Activated CD8-positive, alpha-beta memory T cell treated with anti-CD3 and anti-CD28 coated beads for 1 hour (primary cell): ENCODE measurements at places on chromosomes 5 and 9.

DNA sequence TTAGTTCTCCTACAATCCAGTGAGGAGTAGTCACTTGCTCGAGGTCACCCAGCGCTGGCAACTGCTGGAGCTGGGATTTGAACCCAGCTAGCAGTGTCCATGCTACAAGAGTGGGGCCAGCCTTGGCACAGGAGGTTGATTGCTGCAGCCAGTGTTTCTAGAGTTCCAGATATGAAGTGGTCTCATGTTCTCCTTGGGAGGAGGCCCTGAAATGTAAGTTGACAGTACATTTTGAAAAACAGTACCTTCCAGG is 802 bp downstream of the CCDC107 start:
- DNase-seq, result no peak

GRCh38 chr5:67774267-67774552 is 441.3 kb upstream of the PIK3R1 start:
- DNase-seq, result no peak

DNA sequence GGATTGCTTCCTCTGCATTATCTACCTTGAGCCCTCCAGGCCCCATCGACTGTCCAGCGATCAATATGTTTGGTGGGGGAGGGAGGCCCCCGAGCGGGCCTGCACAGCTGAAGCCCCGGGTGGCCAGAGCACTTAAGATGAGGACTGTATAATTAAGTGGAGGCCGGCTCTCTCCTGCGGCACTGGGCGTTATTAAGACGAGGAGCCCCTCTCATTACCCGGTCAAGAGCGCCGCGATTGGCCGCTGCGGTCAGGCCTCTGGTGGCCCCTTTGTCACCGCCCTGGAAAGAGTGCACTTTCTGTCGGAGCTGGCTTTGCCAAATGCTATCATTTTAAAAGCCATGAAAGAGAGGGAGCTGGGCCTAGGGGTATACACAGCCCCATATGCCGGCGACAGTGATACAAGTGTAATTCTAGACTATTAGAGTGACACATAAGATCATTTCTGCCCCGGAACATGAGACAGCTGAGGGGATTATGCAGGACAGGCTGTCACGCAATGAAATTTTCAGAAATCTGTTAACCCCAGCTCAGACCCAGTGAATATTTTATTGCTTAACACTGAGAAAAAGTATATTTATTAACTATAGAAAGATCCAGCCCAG is 106.3 kb upstream of the IRX1 start:
- no peak for DNase-seq

GRCh38 chr9:7171396-7172153 is 413.8 kb downstream of the KDM4C start:
- no peak for DNase-seq

DNA sequence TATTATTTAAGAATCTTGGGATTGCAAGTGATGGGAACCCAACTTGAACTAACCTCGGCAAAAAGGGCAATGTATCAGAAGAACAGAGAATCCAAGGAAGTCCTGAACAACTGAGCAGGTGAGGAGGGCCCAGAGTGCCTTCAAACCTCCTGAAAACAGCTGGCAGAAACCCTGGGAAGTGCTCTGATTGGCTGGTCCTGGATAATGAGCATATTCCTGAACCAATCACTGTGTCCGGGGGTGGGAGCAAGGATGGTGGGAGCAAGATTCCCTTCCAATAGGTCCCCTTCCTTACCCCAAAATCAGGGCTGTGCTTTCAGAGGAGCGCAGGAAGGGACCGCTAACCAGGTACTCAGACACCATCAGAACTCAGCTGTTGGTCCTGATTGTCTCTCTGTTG is 31.9 kb upstream of the TBC1D2 start:
- DNase-seq, result no peak

- DNase-seq, result no peak
Observed at GRCh38 chr5:1930880-1931603, 48.3 kb upstream of the IRX4 start.

- DNase-seq, result no peak
Observed at GRCh38 chr9:2087500-2088313, 72.6 kb downstream of the SMARCA2 start.

DNA sequence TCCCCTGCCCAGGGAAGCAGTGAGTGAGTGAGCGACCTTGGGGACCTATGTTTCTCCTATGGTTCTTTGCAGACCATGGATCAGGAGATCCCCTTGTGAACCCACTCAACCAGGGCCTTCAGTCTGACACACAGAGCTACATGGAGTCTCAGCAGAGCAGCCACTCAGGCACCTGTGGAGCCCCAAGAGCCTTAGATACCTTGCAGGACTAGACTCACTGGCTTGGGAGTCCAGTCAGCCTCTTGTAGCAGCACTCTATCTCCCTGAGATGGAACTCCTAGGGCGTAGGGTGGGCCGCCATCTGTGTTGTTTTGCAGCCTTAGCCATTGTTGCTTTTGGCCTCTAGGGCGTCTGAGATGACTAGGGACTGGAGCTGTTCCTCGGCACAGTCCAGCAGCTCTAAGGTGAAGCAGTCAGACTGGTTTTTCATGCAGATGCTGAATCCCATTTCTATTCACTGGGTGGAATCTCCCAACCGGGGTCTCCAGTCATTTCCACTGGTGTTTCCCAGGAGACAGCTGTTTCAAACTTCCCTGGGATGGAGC is 284.6 kb upstream of the RPS23 start:
- DNase-seq, result no peak

GRCh38 chr5:174549254-174549653 is 175.1 kb upstream of the MSX2 start:
- no peak for DNase-seq
